Coronary artery (tissue), 2 donors: ENCODE measurements at places on chromosomes 6 and 20.
A peak's percentile ranks its signal among the peaks of the same experiment; 100 is the strongest.

DNA sequence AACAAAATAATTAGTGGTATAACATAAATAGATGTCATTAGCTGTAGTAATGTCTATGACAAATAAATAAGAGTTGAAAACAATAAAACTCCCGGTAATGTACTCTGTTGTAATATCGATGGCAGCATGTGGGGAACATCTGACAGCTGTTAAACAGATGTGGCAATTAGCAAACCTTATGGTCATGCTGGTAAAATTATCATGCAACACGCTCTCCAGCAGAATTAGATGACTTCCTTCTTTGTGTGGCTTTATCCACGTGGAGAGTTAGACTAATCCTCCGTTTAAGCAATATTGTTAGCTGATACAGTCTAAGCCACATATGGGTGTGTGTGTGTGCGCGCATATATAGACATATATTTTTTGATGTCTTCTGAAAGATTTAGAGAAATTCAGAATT is 77.7 kb upstream of the ZFP64 start:
- DNase-seq = no peak

- no peak for DNase-seq
Measured at GRCh38 chr6:33897189-33897780, 93.5 kb upstream of the MLN start.

GRCh38 chr6:136775548-136775947 is 16.7 kb downstream of the MAP3K5 start:
- DNase-seq = no peak

DNA sequence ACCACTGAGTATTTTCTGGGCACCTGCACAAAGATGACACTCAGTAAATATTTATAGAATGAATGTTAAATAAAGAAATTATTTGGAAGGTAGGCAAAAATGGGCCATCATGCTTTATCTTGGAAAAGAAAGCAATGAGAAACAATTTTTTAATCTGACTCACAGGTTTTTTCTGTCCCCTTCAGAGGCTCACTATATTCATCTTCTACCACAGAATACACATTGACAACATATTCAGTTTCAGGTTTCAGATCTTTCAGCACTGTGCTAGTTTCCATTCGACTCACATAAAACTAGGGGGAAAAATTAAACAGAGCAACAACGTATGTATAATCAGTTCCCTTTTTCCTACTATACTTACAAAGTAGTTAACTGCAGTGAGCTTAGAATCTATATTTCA is 58.3 kb downstream of the COL12A1 start:
- no peak for DNase-seq

GRCh38 chr20:60970601-60971000 is 281.5 kb upstream of the CDH4 start:
- DNase-seq = peak; percentile 21

DNA sequence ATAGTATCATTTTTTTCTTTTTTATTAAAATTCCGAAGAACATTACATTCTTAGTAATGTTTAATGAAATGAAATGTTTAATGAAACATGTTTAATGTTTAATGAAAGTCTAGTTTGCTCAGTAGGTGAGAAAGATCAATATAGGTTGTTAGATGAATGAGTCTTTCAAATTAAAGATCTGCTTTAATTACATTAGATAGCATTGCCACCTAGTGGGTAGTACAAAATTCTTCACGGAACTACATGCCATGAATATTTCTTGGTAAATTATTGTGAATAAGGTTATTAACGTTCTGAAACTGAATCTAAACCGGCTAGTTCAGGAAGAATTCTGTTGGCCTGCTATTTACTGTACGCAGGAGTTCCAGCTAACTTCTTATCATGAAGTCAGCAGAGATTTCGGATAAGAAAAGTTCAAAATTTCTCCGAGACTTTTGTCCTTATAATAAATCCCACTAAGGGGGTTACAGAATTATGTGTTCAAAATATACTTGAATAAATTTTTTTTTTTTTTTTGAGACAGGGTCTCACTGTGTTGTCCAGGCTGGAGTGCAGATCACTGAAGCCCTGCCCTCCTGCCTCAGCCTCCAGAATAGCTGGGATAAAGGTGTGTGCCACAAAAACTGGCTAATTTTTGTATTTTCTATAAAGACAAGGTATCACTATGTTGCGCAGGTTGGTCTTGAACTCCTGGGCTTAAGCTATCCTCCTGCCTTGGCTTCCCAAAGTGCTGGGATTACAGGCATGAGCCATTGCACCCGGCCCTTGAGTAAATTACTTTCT is 7.9 kb upstream of the GMNN start:
- no peak for DNase-seq

- no peak for DNase-seq
Measured at GRCh38 chr20:54772893-54773642, 297.7 kb downstream of the DOK5 start.

GRCh38 chr6:79536585-79536953 is 661 bp downstream of the LCA5 start:
- DNase-seq = peak; percentile 70

GRCh38 chr20:10466325-10466724 is 31.2 kb downstream of the SLX4IP start:
- no peak for DNase-seq

DNA sequence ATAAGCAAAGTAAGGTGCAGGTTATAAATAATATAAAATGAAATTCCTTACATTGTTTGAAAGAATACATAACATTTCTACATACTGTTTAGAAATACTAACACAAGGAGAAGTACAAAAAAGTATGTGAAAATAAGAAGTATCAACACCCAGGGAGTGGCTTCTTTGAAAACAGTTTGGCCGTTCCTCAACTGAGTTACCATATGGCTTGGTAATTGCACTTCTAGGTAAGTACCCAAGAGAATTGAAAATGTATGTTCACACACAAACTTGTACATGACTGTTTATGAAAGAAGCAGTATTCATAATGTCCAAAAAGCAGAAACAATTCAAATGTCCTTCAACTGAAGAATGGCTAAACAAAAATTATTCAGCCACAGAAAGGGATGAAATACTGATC is 30.7 kb downstream of the PAK5 start:
- DNase-seq = no peak

- no peak for DNase-seq
Measured at GRCh38 chr6:77450924-77451323, 12.4 kb downstream of the HTR1B start.

- no peak for DNase-seq
Measured at GRCh38 chr6:37674161-37674560, 23.5 kb downstream of the MDGA1 start.

DNA sequence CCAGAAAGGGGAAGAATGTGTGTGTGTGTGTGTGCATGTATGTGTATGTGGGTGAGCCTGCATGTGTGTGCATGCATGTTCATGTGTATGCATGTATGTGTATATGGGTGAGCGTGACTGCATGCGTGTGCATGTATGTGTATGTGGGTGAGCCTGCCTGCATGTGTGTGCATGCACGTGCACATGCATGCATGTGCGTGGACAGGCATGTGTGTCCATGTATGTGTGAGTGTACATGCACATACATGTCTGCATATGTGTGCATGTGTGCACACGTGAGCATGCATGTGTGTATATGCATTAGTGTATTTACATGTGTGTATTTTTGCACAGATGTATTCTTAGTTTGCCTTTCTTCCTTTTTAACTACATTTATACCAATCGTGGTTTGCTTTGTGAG is 601.5 kb downstream of the QKI start:
- no peak for DNase-seq

DNA sequence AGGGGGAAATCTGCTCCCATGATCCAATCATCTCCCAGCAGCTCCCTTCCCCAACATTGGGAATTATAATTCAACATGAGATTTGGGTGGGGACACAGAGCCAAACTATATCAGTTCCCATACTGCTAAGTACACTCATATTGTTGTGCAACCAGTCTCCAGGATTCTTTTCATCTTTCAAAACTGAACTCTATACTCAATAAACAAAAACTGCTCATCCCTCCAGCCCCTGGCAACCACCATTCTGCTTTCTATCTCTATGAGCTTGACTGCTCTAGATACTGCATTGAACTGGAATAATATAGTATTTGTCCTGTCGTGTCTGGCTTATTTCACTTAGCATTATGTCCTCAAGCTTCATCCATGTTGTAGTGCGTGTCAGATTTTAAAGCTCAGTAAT is 42.9 kb downstream of the STX11 start:
- DNase-seq = no peak

DNA sequence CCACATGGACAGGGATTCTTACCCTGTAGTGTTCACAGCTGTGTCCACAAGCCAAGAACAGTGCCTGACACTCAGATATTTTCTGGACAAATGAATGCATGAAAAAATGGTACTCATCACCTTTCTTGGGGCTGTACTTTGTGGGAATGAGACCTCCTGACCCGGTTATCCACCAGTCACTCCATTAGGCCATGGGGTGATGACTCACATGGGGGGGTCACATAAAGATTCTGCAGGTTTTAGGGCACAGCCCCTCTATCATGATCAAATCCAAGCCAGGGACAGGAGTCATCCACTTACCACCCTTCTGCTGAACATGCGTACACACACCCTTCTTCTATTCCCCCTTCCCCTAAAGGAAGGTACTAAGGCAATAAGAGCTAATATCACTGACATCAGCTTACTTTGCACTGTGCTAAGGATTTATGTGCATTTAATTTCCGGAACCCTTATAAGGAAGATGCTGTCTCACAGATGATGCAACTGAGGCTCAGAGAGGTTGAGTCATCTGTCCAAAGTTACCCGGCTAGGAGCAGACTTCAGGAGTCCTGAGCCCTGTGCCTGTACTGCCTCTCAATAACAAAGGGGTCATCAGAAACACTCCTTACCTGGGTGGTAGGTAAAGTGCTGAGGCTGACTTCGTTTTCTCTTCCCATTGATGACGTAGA is 107.8 kb downstream of the NFATC2 start:
- DNase-seq = no peak

- no peak for DNase-seq
Measured at GRCh38 chr6:84967965-84968364, 203.6 kb upstream of the TBX18 start.

- no peak for DNase-seq
Measured at GRCh38 chr6:37731888-37732287, 34.2 kb upstream of the MDGA1 start.

GRCh38 chr6:88157106-88157505 is 9.0 kb downstream of the CNR1 start:
- no peak for DNase-seq

GRCh38 chr6:3186974-3187382 is 29.6 kb upstream of the TUBB2A start:
- DNase-seq = no peak

GRCh38 chr6:31479151-31479932 is 18.6 kb upstream of the MICB start:
- no peak for DNase-seq

GRCh38 chr6:74941424-74941823 is 264.4 kb downstream of the COL12A1 start:
- DNase-seq = no peak

DNA sequence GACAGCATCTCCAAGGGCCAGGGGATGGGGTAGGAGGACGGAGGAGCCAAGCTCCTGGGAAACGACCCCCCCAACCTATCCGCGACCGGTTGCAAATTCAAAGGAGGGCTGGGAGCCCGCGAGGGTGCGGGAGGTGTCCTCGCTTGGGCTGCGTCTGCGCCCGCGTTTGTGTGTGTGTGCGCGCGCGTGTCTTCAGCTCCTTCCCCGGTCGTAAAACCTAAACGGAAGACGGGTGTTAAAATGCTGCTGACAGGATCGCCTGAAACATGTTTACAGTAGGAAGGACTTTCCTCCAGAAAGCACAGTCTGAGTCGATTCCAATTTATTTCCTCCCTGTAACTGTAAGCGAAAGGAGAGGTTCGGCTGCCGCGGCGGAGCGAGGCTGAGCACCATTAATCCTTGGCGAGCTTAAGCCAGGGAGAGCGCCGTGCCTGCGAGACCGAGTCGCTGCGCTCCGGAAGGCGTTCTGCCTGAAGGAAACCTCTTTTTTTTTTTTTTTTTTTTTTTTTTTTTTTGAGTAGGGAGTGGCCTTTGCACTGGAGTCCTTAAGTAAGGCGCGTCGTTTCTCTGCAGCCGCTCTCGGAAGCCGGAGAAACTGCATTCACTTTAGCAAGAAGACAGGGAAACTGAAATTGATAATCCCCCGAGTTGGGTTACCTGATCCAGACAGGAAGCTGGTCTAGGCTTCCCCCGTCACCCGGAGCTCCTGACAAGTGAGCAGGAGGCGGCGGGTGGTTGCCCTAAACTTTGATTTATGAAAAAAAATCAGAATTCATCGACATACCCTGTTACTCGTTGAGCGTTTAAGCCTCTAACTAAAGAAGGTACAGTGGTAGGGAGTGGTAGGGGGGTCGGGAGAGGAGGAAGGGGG is 4.8 kb upstream of the SOX4 start:
- peak; percentile 76 for DNase-seq

GRCh38 chr6:14118091-14118439 is 493 bp downstream of the CD83 start:
- no peak for DNase-seq

DNA sequence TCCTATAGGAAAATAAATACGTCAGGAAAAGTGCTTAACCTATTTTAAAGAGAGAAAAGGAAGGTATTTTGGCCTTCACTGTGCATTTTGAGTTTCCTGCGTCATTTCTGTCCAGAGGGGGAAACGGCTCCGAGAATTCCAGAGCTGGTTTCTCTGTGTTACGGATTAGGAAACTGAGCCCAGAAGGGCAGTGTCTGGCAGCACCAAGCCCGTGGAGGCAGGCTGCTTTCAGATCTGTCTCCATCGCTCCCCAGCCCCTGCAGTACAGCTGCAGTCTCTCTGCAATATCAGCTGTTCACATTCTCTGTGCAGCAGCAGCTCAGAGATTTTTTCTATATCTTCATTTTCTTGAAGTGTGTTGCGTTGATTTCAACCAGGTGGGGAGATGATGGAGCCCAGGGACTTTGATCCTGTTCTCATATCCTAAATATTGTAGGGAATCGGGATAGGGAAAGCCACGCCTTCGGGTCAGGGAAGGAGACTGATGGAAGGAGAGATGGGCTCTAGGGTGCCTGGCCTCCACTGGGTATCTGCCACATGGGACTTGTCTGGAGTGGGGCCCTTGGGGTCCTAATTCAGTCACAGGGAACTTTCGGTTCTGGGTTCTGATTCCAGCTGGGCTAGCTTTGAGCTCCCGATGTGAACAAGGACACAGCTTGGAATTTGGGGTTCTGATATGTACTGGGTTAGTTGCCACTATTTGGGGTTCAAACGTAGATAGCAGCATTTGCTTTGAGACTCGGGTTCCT is 2.8 kb downstream of the ANKRD60 start:
- peak; percentile 66 for DNase-seq

- no peak for DNase-seq
Measured at GRCh38 chr20:57374343-57374930, 16.8 kb upstream of the RBM38 start.
